Hepatic stellate cell (primary cell): ENCODE measurements at places on chromosomes 1 and 21.
A peak's percentile ranks its signal among the peaks of the same experiment; 100 is the strongest.

DNA sequence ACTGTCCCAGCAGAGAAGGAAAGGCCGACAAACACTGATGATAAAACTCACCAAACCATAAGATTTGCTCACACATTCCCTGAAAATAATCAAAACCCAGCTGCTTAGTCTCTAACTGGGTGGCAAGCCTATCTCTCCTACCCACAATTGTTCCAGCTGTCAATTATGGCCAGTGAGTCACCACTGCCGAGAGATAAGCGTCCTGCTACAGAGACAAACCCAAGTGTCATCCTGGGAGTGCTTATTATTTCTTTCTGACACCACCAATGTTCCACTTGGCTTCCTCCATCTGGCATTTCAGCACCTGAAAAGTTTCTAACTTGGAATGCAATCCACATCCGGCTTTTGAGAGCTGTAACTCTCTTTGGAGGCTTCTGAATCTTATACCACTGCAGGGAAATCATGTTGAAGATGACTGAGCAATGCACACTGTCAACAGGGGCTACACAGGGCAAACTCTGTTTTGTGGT lies 51.5 kb upstream of the VAV3 start:
- DNase-seq = no peak

- no peak for DNase-seq
Observed at GRCh38 chr1:210536254-210536961, 207.7 kb downstream of the HHAT start.

- DNase-seq = no peak
Observed at GRCh38 chr1:208131621-208132286, 112.4 kb downstream of the PLXNA2 start.

GRCh38 chr1:179017383-179018326 lies 8.0 kb upstream of the FAM20B start:
- no peak for DNase-seq

GRCh38 chr1:90707363-90707710 lies 9.8 kb downstream of the BARHL2 start:
- no peak for DNase-seq

DNA sequence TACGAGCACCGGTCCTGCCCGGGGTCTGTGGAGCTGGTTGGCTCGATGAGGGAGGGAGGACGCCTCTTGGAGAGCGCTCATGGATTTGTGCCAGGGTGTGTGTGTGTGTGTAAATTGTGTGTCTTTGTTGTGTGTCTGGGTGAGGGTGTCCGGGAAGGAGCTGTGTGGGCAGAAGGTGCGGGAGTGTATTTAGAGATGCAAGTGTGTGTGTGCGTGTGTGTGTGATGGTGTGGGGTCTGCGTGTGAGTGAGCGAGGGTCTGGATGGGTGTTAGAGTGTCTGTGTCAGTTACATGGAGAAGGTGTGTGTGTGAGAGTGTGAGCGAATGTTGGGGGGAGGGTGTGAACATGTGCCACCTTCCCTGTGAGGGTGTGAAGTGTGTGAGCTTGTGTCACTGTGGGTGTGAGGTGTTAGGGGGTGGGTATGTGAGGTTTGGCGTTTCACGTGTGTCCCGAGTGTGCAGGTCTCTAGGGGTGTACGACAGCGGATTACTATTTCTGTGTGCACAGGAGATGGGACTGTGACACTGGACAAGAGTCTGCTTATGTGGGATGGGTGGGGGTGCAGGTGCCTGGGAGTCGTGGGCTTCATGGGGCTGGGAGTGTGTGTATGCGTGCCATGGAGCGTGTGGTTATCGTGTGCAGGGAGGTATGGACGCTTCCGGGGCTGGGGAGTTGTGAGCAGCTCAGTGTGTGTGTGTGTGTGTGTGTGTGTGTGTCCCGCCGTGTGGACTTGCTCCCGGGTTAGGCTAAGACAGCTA lies 880 bp downstream of the IGSF21 start:
- DNase-seq = no peak

DNA sequence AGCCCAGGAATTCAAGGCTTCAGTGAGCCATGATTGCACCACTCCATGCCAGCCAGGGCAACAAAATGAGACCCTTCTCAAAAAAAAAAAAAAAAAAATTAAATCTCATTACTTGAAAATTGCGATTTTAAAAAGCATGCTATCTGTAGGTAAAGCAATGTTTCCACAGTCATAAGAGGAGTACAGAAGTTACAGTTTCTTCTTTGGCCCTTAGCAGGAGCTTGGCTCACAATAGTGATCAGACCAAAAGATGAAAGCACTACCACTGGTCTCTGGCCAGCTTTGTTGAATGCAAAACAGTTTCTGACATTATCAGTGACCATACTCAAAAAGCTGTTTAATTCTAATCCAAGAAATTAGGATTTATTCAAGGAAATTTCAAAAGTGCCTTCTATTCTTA lies 31.2 kb downstream of the VAV3 start:
- no peak for DNase-seq

- no peak for DNase-seq
Observed at GRCh38 chr1:31539329-31539728, 37.0 kb upstream of the TINAGL1 start.

GRCh38 chr1:26277719-26278118 lies 2.2 kb upstream of the SH3BGRL3 start:
- DNase-seq = no peak

DNA sequence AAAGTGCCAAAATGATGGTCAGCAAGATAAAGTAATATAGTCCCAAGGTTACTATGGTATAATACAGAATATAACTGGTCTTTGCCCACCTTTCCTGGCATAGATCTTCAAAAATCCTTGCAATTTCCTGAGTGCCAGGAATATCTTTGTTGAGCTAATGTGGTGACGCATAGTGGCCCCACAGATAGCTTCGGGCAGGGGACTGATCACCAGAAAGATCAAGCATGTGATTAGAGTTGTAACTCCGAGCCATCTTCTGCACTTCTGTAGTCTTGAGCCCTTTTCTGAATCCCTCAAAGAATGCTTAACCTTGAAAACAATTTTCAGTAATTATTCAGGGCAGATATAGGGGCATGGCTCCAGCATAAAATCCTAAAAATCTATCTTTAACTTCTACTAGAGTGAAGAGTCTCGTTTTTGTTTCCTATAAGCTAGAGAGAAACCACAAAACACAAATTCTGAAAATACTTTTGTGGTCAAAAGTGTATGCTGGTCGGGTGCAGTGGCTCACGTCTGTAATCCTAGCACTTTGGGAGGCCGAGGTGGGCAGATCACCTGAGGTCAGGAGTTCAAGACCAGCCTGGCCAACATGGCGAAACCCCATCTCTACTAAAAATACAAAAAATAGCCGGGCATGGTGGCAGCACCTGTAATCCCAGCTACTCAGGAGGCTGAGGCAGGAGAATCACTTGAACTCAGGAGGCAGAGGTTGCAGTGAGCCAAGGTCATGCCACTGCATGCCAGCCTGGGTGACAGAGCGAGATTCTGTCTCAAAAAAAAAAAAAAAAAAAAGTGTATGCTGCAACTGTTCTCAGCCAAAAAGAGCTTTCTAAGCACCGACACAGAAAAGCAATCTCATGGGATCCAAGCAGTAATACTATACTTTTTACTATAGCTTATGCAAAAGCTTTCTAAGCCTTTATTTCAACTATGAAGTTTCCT lies 62.8 kb downstream of the NVL start:
- DNase-seq = no peak

DNA sequence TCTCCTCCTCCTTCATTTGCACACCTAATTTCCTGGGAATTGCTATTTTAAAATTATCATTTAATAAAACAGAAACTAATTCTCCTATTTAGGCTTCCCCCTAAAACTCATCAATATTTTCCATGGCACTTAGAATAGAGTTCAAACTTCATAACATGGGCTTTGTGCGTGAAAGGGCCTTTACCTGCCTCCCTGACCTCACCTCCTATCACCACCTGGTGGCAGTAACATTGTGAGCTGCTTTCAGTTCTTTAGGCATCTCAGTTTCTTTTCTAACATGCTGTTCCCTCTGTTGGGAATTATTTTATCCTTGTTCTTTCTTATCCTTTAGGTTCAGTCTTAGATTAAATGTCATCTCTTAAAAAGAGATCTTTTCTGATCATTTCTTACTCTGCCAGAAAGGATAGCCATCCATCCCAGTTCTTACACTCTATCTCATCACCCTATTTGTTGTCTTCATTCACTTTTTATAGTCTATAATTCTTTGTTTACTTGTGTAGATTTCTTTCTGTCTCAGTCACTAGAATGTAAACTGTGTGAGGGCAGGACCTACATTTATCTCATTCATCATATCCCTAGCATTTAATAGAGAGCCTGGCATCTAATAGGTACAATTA lies 133.8 kb upstream of the KIAA1614 start:
- DNase-seq = no peak

DNA sequence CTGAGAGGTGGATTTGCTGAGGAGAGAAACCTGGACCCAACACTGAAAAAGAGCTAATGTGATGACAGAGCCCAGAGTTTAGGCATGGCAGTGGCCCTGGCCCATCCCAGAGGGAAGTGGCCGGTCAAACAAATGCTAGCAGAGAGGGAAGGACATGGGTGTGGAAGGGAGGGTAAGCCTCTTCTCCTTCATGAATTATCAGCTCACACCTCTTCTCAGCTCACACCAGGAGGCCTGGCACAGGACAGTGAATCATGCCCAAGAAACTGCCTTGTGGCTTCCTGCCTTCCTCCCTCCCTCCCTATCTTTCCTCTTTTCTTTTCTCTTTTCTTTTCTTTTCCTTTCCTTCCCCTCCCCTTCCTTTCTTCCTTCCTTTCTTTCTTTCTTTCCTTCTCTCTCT lies 1.3 kb upstream of the SPRR3 start:
- no peak for DNase-seq

GRCh38 chr1:205294175-205294917 lies 27.2 kb downstream of the NUAK2 start:
- DNase-seq = peak; percentile 83
